ENCODE measurements at places on chromosomes 16 and 17.

DNA sequence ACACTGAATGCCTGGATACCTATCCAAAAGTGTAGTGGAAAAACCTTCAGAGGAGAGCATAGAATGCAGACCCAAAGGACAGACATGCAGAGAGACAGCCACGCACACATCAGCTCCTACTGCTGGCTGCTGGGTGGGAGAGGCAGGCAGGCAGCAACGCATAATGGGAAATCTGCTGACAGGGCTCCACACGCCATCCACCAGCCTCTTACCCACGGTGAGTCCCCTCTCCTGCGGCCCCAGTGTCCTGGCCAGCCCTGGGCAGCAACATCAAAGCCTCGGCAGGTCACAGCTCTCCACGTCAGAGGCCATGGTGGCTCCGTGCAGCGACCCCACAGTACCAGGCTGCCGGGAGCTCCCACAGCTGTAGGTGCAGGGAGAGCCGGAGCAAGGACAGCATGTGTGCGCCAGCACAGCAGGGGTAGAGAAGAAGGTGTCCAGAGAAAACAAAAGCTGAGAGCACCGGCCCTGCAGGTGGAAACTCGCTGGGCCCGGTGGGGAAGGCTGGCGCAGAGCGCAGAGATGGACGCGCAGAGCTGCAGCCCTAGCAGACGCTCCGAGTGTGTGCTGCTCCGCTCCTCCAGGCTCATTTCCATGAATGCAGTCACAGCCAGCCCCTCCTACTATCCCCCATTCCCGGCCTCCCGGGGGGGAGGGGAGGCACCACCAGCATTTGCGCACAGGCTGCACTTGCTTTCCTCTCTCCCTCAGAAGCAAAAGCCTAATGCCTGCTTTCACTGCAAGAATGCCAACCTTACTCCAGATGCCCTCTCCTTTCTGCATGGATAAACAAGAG is 58.9 kb downstream of the CYTH1 start:
- DNase-seq, result no peak

DNA sequence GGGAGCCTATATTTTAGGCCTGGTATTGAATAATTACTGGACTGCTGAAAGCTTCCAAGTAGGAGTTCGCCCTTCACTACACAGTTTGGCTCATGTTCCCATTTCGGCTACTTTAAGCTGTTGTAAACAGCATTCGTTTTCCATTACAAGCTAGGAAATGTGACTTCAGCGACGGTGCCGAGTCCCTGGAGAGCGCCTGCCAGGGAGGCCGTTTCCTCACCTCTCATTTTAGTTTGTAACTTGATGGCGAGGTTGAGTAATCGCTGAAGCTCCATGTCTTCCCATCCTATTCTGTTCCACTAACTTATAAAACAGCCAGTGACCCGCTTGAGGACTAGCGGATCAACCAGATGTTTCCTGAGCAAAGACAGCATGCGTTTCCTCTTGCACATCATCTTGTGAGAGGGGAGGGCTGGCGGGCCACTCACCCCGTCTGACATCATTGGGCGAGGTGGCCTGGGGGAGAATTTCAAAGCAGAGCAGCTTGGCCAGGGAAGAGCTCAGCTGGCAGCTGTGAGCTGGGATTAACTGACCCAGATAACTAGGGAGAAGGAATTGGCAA is 32.9 kb downstream of the PCTP start:
- DNase-seq, result no peak

DNA sequence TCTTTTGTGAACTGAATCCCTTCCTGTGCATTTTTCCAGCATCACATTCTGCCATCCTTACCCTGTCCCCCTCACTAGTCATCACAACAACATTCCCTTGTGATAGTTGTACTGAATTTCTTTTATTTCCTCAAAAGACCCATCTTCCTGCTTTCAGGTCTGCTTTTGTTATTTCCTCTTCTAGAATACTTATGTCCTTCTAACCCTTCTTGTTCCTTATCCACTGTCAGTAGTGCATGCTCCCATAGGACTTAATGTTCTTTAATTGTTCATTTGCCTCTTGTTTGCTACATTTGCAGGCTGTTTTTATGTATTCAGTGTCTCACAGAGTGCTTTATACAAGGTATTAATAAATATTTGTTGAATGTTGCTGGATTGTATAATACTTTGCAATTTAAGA is 73.0 kb downstream of the BCAS3 start:
- no peak for DNase-seq

DNA sequence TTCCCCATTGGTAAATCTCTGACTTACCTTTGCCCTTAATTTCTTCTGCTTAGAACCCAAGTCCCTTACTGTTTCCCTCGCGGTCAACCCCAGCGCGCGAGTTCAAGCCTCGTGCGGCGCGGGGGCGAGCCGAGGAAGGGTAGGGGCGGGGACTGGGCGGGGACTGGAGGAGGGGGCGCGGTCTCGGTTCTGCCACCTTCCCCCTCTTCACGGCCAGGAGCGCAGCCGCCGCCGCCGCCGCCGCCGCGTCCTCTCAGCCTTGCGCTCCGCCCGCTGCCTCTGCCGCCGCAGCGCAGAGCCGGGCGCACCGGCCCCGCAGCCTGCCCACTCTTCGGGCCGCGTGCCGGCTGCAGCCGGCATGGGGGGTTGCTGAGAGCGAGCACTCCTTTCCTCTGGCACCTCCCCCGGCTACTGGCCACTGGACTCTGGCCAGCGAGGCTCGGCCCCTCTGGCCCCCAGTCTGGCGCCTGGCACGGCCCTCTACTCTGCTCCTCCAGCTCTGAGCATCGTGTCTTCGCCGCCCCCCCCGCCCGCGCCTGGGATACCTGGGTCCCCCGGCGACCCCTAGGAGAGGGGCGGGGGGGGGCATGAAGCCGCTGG is at the start of gene RAPGEFL1:
Gene RAPGEFL1, plus strand, starts transcription at position 196 of the 600 bp plus-strand sequence. Its CDS starts 392 bp downstream, at position 588.
- DNase-seq, result peak; percentile 89

GRCh38 chr16:29973384-29974246 is at the start of gene TAOK2:
TAOK2 (plus strand) TSS chr16:29973868; CDS start chr16:29977773, 3,905 bp downstream.
- peak; percentile 98 for DNase-seq

DNA sequence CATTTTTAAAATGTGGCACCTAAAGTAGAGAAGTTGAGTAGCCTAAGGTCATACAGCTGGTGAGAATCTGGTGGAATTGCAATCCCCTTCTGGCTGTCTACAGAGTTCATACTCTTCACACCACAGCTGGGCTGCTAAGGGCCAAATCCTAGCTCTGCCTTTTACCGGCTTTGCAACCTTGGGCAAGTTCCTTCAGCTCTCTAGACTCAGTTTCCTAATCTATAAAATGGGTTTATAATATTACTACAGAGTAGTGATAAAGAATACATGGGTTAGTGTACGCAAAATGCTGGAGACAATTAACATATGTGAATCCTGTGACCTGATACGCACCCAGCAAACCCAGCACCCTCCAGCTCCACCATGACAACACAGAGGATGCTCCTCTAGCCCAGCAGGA is 298.2 kb upstream of the MAF start:
- no peak for DNase-seq

DNA sequence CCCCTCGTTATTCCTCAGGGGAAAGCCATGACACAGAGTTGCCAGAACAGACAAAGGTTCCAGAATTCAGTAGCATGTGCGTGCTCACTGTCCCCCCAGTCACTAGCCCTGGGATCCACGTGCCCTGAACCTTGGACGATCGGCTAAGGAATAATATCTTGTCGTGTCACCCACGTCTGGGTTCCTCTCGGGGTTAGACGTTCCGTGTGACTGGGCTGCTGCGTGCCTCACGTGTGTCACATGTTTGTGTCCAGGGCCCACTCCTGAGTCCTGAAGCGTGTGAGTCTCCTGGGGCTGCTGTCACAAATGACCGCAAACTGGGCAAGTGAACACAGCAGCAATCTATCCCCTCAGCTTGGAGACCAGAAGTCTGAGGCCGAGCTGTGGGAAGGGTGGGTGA is 12.4 kb upstream of the ZNF469 start:
- DNase-seq, result no peak

GRCh38 chr16:29898135-29898803 is 1.1 kb downstream of the SEZ6L2 start:
- DNase-seq, result no peak

DNA sequence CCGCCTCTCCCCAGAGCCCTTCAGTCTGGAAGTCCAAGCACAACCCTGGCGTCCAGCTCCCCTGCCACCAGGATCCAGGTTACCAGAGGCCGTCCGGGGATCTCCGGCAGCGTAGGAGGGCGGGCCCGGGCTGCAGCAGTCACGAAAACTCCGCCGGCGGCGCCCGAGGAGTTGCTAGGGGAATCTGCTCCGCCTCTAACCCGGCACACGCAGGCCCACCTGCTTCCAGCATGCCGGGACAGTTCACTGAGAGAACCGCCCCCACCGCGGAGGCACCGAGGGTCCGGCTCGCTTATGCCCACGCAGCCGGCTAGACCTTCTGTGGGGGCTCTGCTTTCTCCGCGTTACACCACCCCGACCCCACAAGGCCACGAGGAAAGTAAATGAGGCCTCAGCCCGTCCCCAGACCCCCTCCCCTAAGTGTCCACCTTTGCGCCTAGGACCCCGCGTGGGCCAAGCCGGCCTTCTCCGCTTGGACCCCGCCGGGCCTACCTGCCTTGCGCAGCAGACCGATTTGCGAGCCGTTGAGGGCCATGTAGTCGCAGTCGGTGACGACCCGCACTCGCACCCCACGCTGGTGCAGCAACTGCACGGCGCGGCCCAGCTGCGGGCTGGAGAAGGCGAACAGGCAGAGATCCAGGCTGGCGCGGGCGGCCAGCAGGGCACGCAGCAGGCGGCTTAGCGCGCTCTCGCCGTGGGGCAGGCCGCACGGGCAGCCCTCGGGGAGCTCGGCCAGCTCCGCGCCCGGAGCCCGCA is 587 bp downstream of the PLD6 start:
- peak; percentile 78 for DNase-seq

DNA sequence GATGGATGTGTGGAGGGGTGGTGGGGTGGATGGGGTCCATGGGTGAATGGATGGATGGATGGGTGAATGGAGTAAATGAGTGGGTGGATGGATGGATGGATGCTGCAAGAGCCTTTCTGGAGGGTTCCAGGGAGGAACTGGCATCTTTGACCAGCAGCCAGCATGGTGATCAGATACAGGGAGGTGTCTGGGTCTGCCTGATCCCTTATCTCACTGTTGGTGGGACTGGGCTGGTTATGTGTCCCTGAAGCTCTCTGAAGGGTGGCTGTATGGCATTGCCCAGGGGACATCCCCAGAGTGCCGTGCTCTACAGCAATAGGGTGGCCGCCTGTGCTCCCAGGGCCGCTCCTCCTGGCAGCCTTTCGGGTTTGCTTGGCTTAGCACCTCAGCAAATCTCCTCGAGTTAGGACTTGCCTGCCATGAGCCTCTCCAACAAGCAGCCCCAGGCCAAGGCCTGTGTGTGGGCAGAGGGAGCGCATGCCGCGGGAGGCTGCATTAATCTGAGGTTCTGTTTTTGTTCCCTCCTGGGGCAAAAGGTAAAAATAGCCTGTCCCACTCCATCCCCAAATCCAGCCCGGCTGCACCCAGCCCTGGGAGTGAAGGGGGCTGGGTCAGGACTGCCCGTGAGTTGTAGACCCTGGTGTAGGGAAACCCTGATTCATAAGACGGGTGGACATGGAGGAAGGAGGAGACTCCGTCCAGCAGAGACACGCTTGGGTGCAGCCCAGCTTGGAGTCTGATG is 165.4 kb downstream of the SEC14L1 start:
- no peak for DNase-seq

DNA sequence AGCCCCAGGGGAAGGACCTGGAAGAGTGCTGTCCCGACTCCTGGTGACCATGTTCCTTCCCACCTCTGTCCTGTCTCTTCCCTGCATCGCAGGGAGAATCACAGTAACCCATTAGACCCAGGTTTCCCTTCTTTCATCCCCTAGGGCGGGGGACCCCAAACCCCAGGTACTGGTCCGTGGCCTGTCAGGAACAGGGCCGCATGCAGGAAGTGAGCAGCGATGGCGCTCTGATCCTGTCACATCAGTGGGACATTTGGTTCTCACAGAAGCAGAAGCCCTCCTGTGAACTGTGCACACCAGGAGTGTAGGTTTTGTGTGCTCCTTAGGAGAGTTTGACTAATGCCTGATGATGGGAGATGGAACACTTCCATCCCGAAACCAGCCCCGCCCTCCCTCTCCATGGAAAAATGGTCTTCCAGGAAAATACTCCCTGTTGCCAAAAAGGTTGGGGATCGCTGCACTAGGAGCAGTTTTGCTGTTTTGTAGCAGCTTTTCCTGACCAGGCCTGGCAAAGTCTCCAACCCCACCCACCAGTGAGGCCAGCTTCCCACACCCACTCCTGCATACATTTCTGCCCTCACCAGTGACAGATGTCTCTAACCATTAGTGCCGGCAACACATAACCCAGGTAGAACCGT is 10.5 kb downstream of the MNT start:
- DNase-seq, result no peak

- no peak for DNase-seq
These were observed 133.9 kb upstream of the CHMP6 start for GRCh38 chr17:80857756-80858171.

DNA sequence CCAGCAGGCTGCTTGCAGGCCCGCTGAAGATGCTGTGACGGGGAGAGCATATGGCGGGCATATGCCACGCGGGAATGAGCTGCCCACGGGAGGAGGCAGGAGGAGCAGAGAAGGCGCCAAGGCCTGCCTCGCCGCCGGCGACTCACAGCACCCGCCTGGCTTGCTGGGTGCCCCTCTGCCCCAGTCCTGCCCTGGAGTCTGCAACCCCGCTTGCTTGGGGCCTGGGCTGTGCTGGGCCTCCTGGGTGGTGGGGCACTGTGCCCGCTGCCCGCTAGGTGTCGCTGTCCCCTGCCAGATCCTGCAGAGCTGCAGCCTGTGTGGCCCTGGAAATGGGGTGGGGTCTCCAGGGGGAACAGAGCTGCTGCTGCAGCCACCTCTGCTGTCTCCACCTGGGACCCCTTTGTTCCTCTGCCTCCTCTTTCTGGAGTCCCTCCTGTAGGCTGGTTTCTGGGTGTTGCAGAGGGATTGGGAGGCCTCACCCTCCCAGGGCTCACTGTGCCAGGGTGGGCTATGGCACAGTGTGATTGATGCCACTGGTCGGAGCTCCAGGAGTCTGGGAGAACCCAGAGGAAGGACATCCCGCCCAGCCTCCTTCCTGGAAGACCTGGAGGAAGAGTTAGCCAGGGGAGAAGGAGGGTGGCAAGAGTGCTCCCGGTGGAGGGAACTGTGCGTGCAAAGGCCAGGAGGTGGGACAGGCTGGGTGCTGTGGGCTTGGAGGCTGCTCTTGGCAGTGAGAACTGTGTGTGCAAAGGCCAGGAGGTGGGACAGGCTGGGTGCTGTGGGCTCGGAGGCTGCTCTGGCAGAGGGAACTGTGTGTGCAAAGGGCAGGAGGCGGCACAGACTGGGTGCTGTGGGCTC is 141.0 kb upstream of the CIBAR2 start:
- peak; percentile 80 for DNase-seq

Measured in stimulated activated naive CD8-positive, alpha-beta T cell treated with anti-CD3 and anti-CD28 coated beads, Interleukin-15, Interleukin-2, amounts not matched to agents 100 U/mL and 50 U/mL, for 24 hours (primary cell).